ENCODE measurements at places on chromosomes 5 and 9.

DNA sequence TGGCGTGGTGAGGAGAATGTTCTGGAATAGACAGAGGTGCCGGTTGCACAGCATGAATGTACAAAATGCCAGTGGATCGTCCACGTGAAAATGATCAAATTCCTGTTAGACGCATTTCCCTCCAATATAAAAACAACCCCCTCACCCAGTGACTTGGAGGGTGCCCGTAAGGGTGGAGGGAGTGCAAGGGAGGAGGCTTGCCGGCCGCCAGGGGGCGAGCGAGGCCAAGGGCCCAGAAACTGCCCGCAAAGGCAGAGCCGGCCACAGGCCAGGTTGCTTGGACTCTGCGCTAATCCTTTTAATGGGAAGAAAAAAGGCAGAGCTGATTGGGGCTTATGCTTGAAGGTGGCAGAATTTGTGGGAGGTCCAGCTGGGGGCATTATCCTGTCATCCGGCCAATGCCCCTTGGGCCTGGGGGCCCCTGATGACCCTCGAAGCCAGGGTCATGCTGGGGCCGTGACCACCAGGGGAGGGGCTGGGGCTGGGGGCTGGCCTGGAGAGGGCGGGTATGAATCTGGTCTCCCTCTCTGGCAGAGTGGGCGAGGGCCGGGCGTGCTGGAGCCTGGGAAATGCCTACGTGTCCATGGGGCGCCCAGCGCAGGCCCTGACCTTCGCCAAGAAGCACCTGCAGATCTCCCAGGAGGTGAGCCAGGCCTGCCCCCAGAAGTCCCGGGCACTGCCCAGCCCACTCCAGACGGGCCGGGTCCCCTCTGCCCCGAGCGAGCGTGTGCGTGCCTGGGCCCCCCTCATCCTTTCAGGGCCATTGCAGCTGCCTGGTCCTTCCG is 12.0 kb downstream of the GPSM1 start:
- DNase-seq: no peak

GRCh38 chr5:122121479-122122465 is 7.6 kb upstream of the ZNF474 start:
- no peak for DNase-seq

- no peak for DNase-seq
These were observed 36.6 kb upstream of the ANKH start for GRCh38 chr5:14908172-14908571.

DNA sequence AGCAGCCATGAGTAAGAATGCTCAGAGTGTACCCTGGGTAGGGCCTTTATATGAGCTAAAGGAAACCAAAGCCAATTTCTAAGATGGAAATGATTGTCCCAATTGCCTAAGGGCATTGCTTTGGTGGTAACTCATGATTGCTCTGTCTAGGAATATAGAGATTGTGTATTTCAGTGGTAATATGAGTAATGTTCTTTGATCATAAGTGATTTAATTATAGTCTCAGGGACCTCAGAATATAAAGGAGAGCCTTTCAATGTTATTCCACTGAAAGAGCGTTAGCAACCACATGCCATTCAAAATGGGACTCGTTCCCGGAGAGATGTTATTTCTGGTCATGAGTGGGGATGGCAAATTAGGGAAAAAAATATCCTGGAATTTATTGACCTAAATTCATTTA is 340.5 kb downstream of the ARHGEF28 start:
- DNase-seq: no peak

- no peak for DNase-seq
These were observed 75.0 kb upstream of the RAD23B start for GRCh38 chr9:107208121-107208520.
